ENCODE measurements at places on chromosomes 6 and 20. TPM values are rescaled to one million over a fixed set of nuclear protein-coding genes. Genes with fewer than 3 reads are reported as not detected.

DNA sequence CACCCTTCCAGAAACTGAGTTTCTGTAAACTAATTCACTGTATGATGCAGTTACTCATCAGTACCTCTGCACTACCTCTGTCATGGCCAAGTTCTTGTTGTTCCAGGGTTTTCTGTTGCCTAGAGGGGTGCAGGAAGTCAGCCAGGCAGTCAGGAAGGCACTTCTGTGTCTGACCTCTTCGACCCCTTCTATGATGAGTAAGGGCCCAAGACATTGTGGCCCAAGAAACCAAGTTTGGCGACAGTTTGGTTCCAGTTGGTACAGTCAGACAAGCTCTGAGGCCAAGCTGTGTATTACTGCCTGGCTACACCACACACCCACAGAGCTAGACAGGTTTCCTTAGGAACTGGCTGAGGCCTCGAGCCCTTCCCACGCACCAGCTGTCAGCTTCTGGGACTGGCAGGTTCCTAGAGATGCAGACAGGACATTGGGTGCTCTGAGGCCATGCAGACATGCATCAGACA, 41.2 kb downstream of the TRAF3IP2 start:
- DNase-seq: no peak

GRCh38 chr6:113640051-113640450, 217.1 kb upstream of the MARCKS start:
- DNase-seq: no peak

GRCh38 chr20:8427419-8428040, 295.5 kb downstream of the PLCB1 start:
- peak; percentile 19 for DNase-seq

GRCh38 chr6:148578489-148578814, 168.4 kb upstream of the UST start:
- DNase-seq: no peak

DNA sequence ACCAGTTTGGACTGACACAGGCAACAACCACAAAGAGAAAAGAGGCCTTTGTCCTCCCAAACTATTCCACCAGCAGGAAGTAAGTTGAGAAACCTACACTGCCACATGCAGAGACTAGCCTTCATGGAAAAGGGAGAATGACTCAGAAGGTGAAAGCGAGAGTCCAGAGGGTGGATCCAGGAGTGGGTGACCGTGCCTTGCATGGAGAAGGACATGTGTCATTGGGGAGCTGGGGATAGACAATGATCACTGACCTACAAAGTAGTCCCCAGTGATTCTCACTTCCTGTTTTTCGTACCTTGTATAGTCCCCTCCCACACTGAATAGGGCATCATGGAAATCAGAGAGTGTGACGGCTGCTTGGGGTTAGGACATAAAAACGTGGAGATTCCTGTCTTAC, 91.9 kb downstream of the MYLK4 start:
- no peak for DNase-seq

- no peak for DNase-seq
Measured at GRCh38 chr20:58467572-58468527, 47.3 kb downstream of the APCDD1L start.

GRCh38 chr20:12053353-12053752, 135.7 kb downstream of the BTBD3 start:
- peak; percentile 57 for DNase-seq

- DNase-seq: no peak
Measured at GRCh38 chr20:20327746-20328145, 40.2 kb upstream of the INSM1 start.

The WFDC6 gene
- total RNA-seq: not detected

The BMP2 gene
- 1.9 TPM for total RNA-seq

The IRAK1BP1 gene
- 4.8 TPM for total RNA-seq

All from muscle of leg (tissue), 16 donors.